NCI-H1694 treated with DMSO at 0.1 percent for 48 hours (cell line): ENCODE measurements at places on chromosomes 11 and 22.

GRCh38 chr11:10456519-10456918 is 1.5 kb downstream of the AMPD3 start:
- peak; percentile 30 for DNase-seq

DNA sequence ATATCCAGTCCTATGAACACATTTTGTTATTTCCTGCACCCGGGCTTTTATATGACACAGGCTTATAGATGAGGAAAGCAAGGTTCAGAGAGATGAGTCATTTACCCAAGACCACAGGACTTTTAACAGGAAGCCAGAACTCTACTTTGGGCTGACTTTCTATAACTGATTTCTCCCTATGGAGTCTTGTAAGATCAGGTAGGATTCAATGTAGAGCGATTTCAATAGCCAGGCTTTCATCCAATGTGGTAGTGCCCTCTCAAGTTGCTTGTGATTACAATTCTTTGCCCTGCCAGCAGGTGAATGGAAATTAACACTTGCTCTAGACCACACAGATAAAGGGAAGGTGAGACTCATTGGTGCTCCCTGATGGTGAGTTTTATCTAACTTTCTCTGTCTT is 378.3 kb downstream of the INSC start:
- no peak for DNase-seq

- no peak for DNase-seq
Measured at GRCh38 chr11:119130662-119131061, 9.3 kb downstream of the HINFP start.

GRCh38 chr11:14399087-14399486 is 40.1 kb upstream of the RRAS2 start:
- no peak for DNase-seq

GRCh38 chr11:102138670-102139069 is 28.4 kb downstream of the YAP1 start:
- no peak for DNase-seq

DNA sequence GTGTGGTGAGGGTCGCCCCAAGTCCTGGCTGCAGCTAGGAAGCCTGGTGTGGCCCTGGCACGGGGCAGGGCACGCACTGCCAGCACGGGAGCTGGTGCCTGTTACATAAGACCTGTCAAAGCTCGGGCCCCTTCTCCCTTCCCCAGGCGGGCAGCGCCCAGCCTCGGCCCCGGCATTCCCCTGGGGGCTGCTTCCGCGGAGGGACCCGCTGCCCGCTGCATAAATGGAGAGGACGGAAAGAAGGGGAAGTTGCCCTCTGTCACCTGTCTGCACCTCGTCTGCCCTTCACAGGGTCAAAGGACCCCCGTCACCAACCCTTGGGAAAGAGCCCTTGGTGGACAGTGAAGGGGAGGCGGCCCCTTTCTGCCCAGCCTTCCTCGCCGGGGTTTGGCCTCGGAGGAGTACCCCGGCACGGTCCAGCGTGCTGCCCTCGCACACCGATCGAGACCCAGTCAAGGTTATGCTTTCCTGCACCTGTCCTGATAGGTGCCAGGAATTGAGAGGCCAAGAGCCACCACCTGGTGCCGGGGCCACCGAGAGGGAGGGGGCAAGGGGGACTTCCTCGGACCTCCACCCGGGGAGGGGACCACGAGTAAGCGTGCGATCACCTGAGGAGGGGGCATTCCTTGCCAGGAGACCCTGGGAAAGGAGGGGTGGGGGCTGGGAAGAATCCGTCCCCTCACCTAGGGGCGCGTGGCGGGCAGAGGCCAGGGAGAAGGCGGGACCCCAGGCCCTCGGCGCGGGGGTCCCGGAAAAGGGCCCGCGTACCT is 16.8 kb upstream of the MFRP start:
- no peak for DNase-seq

GRCh38 chr11:47714554-47715081 is 551 bp downstream of the AGBL2 start:
- DNase-seq: no peak

GRCh38 chr11:8693555-8693954 is 11.0 kb downstream of the RPL27A start:
- no peak for DNase-seq

- no peak for DNase-seq
Measured at GRCh38 chr11:70299636-70300035, 29.1 kb downstream of the PPFIA1 start.

GRCh38 chr11:98358551-98358950 is 662.2 kb upstream of the CNTN5 start:
- DNase-seq: no peak

DNA sequence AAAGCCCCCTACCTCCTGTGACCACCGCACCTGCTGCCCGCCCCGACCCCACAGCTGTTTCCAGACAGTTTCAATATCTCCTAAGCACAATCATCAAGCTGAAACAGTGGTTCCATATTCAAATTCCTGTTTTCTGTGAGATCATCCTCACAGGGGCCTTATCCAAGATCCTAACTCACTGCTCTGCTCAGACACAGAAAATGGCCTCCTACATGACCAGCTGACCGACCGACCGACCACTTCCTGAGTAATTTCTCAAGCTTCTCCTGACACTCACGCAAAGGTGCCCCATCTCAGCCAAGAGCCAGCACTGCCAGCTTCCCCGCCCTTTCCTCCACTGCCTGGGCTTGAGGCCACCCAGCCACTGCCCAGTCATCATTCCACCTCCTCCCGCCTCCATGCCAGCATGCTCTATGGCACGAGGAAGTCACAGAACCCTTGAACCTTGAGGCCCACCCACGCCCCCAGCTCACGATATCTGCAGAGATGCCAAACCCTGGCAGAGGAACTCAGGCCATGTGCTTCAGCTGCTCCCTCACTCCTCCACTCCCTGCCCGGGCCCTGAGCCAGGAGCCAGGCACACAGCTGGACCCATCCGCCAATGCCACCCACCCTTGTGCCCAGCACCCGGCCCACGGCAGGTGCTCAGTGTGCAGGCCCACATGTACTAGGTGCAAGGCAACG is 14.0 kb downstream of the KIAA0930 start:
- DNase-seq: no peak

DNA sequence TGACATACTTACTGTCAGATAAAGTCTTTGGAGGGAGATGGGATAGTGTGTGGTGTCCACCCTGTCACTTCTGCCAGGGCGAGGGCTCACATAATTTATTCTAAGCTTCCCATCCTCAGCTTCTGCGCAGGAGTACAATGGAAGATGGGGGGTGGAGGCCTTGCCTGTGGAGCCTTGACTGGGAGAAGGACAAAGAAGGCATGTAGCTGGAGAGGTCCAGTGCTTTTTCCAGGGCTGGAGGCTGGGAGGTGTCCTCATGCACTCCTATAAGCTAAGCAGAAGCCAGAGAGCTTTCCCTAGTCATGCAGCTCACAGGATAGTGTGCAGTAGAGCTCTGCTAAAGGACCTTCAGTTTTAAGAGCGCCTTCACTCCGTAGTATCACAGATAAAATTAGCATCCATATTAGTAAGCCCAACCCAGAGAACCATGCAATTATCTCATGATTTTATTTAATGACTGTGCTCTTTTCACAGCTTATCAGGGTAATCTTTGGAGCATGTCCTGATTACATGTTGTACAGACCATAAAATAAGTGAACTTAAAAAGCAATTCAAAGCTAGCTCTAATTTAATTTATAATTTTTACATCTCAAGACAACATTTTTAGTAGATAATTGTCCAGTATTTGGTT is 148.3 kb downstream of the TEAD1 start:
- DNase-seq: no peak

GRCh38 chr22:44107340-44107739 is 73.4 kb upstream of the PARVG start:
- DNase-seq: no peak

GRCh38 chr22:20740222-20740951 is 33.5 kb upstream of the SERPIND1 start:
- no peak for DNase-seq
